ENCODE measurements at places on chromosomes 6 and 20.

DNA sequence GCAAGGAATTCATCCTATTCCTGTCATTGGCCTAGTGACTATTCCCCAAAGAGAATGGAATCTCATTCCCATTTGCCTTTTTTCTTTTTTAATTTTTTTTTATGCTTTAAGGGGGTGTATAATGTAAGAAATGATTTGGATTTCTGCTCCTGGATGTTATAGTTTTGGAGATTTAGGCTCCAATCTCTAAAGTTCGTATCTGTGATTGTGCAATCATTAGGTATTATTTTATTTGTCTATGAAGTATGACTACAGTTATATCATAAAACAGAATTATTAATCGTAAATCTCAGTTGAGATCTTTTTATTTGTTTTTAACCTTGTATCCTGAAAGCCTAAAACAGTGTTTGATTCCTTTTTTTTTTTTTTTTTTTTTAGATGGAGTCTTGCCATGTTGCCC, 41.7 kb upstream of the EEF1A1 start:
- DNase-seq = no peak

- DNase-seq = no peak
Observed at GRCh38 chr6:147075381-147075780, 128.8 kb upstream of the STXBP5 start.

GRCh38 chr6:11744753-11745152, 33.9 kb downstream of the ADTRP start:
- peak; percentile 94 for DNase-seq

- peak; percentile 50 for DNase-seq
Observed at GRCh38 chr6:95203153-95203754, 374.1 kb upstream of the MANEA start.

DNA sequence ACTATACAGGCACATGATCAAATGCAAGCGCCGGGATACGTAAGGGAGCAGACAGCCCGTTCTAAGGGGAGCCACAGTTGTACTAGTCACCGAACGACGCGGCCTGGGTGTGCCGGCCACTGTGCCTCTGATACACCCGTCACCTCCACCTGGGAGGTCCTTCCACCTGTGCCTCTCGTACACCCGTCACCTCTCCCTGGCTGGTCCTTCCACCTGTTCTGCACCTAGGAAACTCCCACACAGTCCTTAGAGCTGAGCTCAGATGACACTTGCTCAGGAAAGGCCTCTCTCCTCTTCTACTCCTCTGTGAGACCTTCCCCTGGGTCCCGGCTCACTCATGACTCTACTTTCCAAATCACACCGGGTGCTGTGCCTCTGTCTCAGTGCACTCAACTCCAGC, 245.0 kb downstream of the TTLL2 start:
- DNase-seq = no peak

GRCh38 chr6:46254331-46254730, 83.6 kb upstream of the ENPP5 start:
- peak; percentile 58 for DNase-seq

DNA sequence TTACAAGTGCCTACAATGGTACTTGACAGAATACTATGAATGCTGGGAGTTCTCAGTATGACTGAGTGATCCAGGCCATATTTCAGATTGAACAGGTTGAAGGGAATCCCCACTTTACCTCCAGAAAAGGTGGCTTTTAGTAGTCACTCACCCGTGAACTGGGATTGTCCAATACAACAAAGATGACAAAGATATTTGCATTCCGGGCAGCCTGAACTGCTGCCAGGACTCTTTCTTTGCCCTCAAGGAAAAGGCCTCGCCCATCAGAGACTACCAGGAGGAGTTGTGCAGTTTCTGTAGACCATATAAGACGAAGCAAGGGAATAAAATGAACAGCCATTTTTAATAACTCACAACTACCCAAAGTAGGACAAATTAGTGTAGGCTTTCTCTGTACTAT, 6.3 kb upstream of the LYRM2 start:
- DNase-seq = no peak

DNA sequence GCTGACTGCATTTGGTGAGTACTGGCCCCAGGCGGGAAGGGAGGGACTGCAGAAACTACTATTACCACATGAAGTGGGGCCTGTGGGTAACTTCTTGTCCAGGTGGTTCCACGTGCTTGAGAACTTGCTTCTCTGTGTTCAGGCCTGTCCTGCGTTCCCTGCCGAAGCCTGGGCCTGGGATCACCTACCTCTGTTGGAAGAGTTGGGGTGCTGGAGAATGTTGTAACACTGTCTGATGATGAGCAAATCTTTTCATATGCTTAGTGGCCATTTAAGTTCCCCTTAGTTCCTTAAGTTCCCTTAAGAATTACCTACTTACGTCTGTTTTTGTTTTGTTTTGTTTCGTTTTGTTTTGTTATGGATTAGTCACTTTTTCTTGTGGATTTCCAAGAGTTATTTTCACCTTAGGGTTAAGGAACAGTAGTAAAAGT, 154.4 kb downstream of the DTNBP1 start:
- no peak for DNase-seq

DNA sequence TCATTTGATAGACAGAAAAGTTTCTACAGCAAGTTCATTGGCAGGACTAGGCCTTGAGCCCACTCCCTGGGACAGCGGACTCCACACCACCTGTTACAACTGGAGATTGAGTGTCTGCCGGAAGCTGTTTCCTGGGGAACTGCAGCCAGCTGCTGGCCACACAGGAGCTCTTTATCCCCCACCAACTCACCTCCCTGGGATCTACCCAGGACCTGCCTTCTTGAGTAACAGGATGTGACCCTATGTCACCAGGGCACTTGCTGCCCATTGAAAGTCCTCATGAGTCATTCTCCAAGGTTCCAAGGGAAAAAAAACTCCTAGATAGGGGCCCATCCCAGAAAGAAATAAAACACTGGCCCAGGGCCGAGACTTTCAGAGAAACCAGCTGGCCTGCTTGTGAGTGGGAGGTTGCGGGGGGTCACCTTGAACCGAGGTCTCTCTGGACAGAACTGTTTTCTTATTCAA, 37.4 kb upstream of the SLC9A8 start:
- peak; percentile 89 for DNase-seq

- DNase-seq = no peak
Observed at GRCh38 chr6:47310131-47310480, 401 bp upstream of the TNFRSF21 start.

DNA sequence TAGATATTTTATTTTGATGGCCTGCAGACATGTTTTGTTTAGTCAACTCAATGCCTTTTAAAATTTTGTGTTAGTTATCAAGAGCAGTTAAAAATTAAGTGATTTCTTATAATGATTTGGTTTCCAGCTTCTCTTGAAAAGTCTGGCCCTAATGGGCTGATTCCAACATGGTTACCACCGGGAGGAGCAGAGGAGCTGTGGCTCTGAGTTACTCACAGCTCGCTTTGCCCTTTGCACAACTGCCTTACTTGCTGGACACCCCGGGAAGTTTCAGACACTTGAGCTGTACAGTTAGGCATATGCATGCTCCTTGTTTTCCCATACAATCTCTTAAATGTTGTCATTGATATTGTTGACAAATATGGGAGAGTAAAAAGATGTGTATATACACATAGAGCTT, 173.1 kb upstream of the MMS22L start:
- DNase-seq = no peak

DNA sequence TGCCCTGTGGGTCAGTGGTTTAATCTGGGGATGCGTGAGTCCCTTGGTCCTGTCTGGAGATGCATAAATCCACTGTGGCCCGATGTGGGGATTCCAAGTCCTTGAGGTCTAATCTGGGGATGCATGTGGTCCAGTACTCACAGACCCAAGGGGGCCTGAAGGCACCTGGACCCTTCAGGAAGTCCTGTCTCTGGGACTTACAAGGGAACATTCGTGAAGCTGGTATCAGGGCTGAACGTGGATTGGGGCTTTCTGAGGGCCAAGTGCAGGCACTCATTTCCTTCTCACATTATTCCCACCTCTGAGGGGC, 25.2 kb upstream of the GTSF1L start:
- DNase-seq = no peak

DNA sequence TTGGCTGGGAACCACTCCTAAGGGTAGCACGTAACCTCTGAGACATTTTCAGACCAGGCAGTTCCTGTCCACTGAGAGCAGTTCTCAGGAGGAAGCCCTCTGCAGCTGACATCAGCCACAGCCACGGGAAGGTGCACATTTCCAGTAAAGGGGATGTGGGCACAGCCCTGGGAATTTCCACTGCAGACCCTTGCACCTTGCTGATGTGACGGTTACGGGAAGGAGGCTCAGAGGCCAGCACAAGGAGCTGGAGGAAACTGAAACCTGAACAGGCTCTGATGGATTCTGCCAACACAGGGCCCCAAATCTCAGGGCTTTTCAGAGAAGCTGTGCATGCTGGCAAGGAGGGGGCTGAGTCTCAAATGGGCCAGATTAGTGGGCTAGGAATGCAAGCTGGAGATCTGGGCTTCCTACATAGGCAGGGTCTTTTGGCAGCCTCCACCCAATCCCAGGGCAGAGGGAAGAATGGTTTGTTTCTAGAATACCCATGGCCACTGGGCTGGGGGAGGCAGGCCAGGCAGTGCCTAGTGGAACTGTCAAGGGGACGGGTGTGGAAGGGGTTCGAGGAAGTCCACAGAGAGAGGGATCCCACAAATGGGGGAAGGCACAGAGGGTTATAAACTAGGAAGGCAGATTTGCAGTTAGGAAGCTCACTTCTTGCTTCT, 14.2 kb downstream of the EBF4 start:
- DNase-seq = no peak

DNA sequence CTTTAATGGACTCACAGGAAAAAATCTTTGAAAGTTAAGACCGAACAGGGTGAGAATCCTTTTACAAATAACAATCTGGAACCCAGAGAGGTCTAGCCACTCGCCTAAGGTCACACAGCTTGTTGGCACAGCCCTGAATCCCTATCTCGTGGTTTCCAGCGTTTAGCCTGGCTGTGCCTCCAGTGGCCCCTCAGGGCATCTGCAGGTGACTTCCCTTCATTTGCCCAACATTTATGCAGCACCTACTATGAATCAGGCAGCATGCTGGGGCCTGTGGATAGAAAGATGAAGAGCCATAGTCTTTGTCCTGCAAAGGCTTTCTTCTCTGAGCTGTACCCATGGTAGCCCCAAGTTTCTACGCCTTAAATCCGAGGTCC, 2.6 kb upstream of the NR2E1 start:
- no peak for DNase-seq

Measured in fibroblast of mammary gland (primary cell).